Stimulated activated CD4-positive, alpha-beta T cell treated with anti-CD3 and anti-CD28 coated beads, Interleukin-12 subunit alpha, Interleukin-12 subunit beta, amount 100 ng/mL, for 4 hours (primary cell): ENCODE measurements at places on chromosomes 7 and 10.

- no peak for DNase-seq
These were observed 35.2 kb downstream of the POR start for GRCh38 chr7:75950111-75950681.

DNA sequence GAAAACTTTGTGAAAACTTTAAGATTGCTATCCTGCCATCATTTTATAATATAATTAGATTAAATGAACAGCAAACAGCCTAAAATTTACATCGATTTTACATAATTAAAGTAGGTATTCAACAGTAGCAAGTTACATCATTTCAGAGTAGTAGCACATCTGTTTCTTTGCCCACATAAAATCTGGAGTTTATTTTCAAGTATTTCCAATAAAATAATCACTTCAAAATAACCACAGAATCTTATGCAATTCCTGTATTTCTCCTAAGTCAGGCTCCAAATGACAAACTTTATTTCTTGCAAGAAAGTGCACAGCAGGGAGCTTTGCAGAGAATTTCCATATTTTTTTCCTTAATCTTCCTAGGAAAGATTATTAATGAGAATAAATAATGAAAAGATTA lies 82.6 kb downstream of the CUBN start:
- no peak for DNase-seq

DNA sequence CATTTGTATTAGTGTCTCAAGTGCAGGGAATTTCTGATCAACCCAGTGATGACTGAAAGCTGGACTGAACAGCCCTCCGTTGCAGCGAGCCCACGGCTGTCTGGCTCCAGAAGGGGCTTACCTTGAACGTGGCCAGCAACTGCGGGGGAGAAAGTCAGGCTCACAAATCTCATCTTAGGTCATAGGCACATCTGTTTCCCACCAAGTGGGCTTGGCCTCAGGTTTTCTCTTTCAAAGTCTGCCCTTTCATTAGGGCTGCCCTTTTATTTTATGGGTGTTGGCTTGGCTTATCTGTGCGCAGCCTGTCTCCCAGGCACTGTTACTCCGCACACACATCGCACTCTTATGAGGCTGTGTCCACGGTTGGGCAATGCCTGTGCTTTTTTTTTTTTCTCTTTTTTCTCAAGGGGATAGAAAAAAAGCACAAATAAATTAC lies 178.0 kb downstream of the JCAD start:
- DNase-seq, result no peak

DNA sequence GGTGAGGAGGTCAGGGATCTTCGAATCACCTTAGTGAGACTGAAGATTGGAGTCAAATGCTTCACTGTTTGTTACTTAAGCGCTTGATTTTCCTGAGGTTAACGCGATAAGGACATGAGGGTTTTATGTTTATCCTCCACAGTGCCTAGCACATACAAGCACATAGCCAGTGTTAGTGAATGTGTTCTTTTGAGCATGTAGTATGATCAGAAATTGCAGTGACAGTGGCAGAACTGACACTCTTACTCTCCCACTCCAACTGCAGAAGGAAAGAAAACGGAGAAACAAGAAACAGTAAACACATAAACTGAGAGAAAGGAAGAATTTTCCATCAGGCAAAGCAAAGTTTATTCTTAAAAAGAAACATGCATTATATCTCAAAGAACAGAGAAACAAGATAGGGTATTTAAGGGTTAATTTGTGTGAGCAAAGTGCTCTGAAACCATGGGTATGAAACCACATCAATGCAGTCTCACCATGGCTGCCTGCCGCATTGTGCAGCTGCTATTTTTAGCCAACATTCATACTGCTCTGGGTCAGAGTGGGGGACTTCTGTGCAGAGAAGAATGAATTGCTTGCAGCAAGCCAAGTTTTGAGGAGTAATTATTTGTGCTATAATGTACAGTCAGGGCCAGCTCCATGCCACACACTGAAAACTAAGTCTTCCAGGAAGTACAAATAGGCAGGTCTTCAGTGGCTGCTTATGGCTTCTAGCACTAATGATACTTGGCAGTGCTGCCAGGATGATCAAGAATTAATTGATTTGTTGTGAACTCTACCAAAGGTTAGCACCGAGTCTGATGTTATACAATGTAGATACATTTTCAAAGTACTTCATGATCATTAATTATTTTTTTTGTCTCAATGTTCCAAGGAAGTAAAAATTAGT lies 152.0 kb downstream of the MACC1 start:
- DNase-seq, result no peak

- DNase-seq, result no peak
These were observed 678.5 kb downstream of the KCNMA1 start for GRCh38 chr10:76959111-76959510.

DNA sequence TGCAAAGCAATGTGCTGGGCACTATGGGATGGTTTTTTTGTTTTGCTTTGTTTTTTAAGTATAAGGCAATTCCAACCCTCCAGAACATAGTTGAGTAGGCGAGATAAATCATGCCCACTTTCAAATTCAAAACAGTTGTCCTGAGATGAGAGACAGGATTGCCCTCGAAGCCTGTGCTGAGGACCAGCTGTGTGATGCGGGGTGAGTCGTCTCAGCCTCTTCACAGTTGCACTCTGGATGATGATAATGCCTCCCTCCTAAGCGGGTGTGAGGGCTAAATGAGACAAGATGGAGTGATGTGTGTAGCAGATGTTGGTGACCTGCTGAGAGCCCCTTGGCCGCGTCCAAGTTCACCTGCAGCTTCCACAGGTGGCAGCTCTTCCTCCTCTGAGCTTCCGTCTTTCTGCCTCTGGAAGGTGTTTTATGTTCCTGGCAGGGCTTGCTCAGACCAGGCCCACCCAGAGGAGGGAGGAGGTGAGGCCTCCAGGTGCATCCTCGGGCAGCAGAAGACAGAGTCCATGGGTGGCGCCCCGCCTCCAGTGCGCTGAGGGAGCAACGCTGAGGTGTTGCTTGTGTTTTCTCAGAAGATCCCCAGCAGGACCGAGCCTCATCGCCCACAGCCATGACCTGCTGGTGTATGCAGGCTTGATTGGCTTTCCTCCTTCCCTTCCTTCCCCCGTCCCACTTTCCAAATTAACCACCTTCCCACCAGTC lies 30.6 kb downstream of the ECHDC3 start:
- no peak for DNase-seq

DNA sequence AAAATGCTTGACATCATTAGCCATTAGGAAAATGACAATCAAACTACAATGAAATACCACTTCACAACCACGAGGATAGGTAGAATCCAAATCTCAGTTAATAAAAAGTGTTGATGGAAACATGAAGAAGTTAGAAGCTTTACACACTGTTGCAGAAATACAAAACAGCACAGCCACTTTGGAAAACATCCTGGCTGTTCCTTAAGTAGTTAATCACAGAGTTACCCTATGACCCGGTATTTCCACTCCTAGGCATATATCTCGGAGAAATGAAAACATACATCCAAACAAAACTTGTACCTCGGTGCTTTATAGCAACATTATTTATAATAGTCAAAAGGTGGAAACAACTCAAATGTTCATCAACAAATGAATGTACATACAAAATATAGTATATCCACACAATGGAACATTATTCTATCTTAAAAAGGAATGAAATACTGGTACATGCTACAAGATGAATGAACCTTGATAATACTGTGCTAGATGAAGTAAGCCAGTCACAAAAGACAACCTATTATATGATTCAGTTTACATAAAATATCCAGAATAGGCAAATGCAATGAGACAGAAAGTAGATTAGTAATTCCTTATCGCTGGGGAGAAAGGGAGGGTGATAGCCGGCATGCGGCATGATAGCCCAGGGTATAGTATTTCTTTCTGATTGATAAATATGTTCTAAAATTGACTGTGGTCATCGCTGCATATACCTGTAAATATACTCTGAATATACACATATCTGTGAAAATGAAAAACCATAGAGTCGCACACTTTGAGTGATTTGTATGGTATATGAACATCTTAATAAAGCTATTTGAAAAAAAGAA lies 1.9 kb downstream of the VWDE start:
- DNase-seq, result no peak

GRCh38 chr10:117399341-117400196 lies 24.3 kb upstream of the PDZD8 start:
- no peak for DNase-seq

GRCh38 chr10:63256009-63256773 lies 123.1 kb downstream of the NRBF2 start:
- no peak for DNase-seq

- DNase-seq, result no peak
These were observed 106.0 kb upstream of the TRIM24 start for GRCh38 chr7:138354066-138354465.

DNA sequence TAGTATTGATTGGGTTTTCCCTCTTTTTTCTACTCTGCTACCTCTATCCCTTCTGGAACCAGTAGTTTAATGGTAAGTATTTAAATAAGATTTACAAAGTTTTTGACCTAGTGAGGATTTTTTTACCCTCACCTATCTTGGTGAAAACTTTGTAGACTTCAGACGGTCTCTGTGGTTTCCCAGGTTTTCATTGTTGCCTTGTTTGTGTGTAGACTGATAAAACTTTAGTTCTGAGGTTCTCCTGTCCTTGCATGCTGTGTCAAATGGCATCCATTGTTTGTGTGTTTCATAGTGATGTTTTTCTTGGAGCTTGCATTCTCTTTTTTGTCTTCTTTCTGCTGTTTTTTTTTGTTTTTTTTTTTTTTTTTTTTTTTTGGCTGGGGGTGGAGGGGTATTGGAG lies 22.6 kb downstream of the ZNRF2 start:
- DNase-seq, result no peak

GRCh38 chr7:83878614-83879013 lies 229.7 kb upstream of the SEMA3E start:
- no peak for DNase-seq

DNA sequence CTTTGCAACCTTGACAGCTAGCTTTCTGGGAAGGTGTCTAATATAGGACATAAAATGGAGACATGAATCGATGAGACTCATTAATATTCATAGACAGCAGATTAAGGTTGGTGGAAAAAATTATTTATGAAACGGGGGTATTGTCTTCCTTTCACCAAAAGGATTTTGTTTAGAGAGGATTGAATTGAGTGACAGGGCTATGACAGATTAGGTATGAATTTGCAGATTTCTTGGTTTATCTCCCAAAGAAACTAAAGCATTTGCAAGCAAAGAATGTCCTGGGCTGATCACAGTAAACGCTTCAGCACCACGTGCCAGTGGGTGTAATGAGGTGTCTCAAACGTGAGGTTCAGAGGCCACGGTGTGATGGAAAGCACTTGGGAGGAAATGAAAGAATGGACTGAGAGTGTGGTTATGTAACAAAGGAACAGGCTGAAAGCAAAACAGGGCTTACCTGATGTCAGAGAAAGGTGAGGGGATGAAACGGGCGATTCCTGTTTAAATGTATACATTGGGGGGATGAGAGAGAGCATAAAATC lies 329.2 kb upstream of the NPVF start:
- DNase-seq, result no peak

GRCh38 chr10:6336016-6336415 lies 133.3 kb downstream of the PFKFB3 start:
- DNase-seq, result no peak

- DNase-seq, result no peak
These were observed 104.0 kb downstream of the PKD1L1 start for GRCh38 chr7:47844311-47844710.

DNA sequence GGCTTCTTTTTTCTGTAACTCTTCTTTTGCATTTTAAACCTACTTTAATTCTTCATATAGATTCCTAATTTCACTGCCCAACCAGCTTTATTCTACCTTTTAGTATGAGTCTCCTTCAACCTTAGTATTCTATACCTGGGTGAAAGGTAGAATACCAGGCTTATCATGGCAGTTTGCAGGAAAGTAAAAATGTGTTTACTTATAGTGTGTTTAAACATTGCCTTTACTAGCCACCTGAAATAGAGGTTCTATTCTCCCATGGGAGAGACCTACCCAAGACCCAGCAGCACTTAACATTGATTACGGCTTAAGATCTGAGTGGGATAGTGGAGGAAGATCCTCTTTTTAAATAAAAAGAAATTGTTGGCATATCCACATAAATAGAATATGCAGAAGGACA lies 1.6 kb upstream of the MYPN start:
- no peak for DNase-seq

DNA sequence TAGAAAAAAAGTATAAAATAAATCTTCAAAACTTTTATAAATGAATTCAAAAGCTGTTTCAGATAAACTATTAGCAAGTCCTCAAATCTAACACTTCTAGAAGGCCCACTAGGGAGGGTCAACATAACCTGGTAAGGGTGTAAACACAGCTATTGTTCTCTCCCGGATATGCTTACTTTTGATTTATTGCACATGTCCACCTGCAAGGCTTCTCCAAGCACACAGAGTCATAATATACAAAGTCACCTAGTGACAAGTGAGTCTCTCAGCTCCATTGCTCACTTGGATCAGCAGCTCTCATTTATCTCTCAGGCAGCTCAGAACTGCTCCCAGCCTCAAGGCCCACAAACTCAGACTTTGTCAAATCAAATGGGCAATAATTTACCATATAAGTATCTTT lies 44.0 kb upstream of the COL1A2 start:
- no peak for DNase-seq

GRCh38 chr7:115125312-115125711 lies 203.4 kb downstream of the MDFIC start:
- DNase-seq, result no peak

DNA sequence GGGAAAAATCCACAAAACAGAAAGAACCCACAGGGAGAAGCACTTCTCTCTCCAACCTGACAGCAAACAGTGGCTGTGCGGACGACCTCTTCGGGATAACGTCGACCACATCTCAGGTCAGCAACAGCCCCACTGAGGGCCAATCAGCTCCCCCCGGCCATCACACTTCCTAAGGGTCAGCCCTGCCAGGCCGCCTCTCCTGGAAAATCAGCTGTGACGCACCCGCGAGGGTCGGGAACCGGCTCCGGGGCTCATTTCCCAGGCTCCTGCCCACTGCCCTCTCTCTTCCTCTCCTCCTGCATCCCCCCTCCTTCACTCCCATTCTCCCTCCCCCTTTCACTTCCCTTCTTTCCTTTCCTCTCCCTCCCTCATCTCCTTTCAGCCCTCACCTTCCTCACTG lies 118.3 kb downstream of the DIP2C start:
- DNase-seq, result no peak

GRCh38 chr7:157690833-157691585 lies 354.2 kb downstream of the DNAJB6 start:
- DNase-seq, result no peak

DNA sequence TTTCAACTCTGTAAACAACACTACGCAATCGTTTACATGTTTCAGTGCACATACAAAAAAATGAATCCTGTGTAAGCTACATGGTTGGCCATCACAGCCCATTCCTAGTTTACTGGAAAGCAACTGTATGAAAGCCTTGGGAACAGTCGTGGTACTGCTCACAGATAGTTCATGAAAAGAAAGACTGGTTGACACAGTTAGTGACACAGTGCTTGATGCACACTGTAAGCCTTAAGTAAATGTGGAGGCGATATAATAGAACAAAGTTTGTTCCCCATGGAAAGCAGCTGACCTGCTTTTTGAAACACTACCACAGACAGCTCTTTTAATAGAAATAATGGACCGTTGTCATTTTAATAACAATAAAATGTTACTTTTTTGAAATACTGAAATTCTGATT lies 5.1 kb downstream of the CACNA2D1 start:
- no peak for DNase-seq

GRCh38 chr10:112441520-112441919 lies 5.2 kb downstream of the ZDHHC6 start:
- DNase-seq, result no peak
